ENCODE measurements at places on chromosomes 11 and 22.
A peak's percentile ranks its signal among the peaks of the same experiment; 100 is the strongest.

DNA sequence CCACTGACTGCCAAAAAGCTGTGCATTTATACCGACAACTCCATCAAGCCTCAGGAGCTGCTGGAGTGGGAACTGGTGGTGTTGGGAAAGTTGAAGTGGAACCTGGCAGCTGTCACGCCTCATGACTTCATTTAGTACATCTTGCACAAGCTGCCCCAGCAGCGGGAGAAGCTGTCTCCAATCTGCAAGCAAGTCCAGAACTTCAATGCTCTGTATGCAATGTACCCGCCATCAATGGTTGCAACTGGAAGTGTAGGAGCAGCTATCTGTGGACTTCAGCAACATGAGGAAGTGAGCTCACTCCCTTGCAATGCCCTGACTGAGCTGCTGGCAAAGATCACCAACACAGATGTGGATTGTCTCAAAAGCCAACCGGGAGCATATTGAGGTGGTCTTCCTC lies at the start of gene SLC22A25:
Gene SLC22A25, minus strand, starts transcription at position 67 of the 400 bp plus-strand sequence. CDS start 13,947 bp downstream, outside the sequence.
- no peak for DNase-seq

- peak; percentile 92 for DNase-seq
Observed at GRCh38 chr22:29202212-29203192, 3.2 kb upstream of the EMID1 start.

DNA sequence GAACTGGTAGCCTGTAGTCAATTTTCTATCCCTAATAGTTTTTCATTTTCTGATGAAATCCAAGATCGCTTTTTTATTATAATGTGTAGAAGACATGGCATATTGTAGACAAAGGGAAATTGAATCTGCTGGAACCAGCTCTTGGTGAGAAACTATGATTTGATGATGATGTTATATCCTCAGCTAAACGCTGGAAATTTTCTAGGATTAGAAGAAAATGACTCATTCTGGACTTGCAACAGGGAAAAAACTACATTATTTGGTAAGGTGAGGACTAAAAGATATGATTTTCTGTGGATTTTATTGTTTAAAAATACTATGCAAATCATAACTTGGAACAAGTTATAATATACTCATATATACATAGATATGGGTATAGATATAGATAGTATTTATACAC lies 14.1 kb upstream of the PGM2L1 start:
- DNase-seq: no peak

- DNase-seq: no peak
Observed at GRCh38 chr22:20905415-20906386, 11.5 kb upstream of the CRKL start.
